ENCODE measurements at places on chromosomes 7 and 10.
A peak's percentile ranks its signal among the peaks of the same experiment; 100 is the strongest.

DNA sequence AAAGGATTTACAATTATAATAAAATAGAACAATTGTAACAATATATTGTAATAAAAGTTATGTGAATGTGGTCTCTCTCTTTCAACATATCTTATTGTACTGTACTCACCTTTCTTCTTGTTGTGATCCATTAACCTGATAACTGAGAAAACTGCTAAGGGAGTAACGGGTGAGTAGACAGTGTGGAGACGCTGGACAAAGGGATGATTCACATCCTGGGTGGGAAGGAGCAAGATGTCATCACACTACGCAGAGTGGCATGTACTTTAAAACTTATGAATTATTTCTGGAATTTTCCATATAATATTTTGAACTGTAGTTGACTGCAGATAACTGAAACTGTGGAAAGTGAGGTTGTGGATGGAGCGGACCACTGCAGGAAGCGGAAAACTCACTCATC lies 91.2 kb upstream of the PLPP4 start:
- DNase-seq, result no peak

DNA sequence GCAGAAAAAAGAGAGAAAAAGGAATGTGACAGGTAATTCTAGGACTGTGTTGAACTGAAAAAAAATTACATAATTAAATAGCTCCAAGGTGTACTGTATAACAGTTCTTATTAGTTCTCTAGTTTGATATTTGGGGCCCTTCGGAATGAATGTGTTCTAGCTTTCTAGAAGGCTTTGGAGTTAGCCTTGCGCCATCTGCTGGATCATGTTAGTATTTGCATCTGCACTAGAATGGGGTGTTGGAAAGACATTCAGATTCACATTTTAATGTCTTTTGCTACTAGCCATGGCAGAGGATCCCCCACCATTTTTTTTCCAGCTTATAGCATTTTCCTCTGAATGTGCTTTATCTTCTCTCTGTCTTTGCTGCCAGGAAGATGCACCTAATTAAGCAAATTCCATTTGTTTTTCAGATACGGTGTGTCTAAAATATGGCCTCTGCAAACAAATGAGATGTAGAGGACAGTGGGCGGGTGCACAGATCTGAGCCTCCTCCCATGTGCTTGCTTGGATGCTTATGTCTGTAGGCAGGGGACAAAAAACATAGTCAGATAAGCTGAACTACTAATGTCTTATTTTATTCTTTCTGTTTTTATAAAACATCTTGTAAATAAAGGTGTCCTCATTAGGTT lies 238.5 kb downstream of the PHF14 start:
- DNase-seq, result no peak

DNA sequence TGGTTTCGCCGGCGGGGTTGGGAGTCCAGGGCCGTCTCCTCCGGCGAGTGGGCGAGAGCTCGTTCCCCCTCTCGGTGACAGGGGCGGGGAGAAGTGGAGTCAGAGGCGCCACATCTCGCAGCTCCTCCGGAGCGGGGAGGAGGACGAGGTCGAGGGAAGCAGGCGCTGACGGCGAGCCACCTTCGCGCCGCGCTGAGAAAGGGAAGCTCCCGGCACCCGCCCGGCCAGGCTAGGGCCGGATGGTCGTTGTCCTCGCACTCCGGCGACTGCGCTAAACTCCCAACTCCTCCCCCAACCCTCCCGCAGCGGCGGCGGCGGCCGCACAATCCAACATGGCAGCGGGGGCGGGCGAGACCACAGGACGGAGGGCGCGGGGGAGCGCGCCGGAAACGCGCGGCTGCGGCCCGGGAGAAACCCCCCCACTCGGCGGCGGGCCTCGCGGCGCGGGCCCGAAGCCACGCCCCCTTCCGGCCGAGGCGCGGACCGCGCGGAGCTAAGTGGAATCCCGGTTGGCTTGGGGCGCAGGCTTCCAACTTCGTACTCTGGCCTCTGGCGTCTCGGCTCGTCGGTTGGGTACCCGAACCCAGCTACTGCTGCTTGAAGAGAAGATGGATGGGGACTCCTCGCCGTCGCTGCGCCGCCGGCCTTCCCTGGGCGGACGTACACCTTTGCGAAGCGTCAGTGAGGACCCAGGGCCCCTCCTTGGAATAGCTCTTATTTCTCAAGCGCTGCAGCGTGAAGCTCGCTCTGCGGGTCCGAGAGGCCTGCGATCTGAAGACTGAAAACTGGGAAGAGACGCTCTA lies at the start of gene WASL:
Gene WASL (minus strand): TSS at position 270 of the 803 bp plus-strand sequence. CDS start 269 bp downstream, at position 1.
- DNase-seq, result peak; percentile 90

DNA sequence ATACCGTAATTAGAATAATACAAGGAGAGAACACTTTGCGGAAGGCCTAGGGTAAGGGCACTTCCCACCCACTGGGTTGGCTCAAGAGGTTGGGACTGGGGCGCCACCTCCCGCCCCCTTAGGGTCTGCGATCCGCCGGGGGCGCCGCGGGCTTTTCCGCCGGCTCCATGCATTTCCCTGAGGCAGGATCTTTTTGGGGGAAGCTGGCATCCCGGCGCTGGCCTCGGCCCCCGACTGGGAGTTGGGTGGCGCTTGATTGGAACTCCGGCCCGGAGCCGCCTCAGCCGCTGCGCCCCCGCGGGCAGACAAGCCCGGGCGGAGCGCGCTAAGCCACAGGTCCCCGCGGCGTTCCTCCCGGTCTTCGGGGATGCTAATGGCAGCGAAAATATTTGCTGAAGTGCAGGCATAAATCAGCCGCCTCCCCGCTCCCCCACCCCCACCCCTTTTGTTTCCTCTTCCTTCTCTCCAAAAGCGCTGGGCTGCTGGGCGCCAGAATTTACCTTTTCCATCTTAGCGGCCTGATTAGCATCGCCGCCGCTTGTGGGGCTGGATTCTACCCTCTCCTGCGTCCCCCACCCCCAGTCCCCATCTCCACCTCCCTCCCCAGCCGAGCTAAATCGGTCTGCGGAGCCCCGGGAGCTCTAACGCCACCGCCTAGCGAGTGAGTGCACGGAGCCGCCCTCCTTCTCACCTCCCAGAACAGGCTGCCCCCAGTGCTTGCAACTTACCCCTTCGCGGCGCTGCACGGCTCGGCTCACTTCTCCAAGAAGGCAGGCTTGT lies 5.1 kb downstream of the UNC5B start:
- DNase-seq, result peak; percentile 50

DNA sequence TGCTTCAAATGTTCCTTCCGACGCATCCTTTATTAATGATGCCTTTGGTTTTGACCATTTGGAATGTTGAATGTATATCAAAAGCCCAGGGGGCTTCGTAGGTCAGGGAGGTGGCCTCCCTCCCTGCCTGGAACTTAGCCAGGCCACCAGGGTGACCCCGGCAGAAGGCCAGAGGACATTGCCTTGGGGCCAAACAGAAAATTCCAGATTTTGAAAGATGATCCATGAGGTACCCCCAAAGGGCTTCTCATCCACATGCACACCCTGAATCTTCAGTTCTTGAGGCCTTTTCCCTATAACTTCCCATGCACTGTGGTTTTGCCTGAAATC lies 171.7 kb downstream of the ADAM12 start:
- no peak for DNase-seq

GRCh38 chr10:59885430-59886134 lies 20.8 kb downstream of the CCDC6 start:
- DNase-seq, result no peak

GRCh38 chr10:50420196-50420595 lies 168.9 kb upstream of the ASAH2 start:
- no peak for DNase-seq

- peak; percentile 17 for DNase-seq
These were observed 76.0 kb upstream of the DNAAF5 start for GRCh38 chr7:650339-651031.

DNA sequence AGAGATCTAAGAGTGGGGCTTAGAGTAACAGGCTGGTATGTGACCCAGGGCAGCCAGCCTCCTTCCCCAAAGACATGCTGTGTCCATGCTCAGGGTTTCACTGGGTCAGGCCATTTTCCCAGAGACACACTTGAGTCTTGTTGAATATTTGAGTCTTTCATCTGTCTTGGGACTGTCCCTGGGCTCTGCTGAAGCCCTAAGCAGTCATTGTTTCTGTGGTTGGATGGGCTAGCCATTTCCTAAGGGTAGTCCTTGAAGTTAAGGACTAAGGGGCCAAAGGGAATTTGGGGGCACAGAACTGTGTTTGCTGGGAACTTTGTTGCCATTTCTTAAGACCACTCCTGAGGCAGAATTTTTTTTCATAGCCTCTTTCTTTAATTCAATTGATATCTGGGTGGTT lies 98.4 kb upstream of the SAMD8 start:
- DNase-seq, result no peak

- DNase-seq, result no peak
These were observed 106.5 kb downstream of the SMURF1 start for GRCh38 chr7:99037327-99037940.

DNA sequence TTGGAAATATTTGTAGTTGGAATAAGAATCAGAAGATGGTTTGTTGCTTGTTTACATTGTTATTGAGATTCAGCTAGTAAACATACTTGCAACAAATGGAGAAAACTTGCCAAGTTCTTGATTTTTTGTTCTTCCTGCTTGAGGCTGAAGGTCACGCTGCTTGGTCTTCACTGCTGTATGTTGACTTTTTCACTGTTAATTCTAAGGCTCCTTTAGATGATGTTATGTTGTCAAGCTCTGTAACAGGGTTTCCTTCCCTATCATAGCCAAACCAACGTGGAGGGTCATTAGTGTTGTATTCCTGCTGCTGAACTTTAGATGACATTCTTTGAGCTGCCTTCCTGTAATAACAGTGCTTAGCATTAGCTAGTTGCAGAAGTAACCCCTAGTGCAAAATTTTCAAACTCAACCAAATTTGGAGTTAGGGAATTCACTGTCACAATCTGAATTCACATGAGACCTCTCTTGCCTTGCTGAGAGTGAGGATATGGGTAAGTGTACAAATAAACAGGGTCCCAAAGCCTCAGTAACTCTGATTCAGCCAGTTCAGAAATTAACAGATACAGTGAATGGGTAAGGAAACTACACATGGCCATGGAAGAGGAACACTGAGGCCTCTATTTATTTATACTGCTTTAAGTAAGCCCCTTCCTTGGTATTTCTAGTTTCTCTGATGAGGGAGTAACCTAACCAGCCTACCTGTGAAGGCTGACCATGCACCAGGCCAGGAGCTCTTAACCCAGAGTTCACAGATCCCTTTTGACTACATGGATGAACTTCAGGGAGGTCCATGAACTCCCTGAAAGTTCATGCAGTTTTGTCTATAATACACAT lies 64.6 kb downstream of the FAM185A start:
- no peak for DNase-seq

DNA sequence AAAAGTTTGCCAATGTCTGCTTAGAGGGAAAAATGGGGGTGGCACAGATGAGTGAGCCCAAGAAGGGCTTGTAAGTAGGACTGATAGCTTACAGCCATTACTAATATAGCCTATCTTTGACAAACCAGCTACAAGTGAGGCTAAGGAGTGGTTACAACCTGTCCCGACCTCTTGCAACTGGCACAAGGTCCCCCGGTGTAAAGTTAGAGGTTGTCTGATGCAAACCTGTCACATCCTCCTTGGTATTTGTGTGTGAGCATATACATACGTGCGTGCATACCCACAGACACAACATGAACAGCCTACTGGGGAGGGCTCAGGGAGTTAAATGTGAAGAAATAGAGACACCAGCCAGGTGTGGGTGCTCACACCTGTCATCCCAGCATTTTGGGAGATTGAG lies 14.6 kb downstream of the ADAP1 start:
- no peak for DNase-seq

DNA sequence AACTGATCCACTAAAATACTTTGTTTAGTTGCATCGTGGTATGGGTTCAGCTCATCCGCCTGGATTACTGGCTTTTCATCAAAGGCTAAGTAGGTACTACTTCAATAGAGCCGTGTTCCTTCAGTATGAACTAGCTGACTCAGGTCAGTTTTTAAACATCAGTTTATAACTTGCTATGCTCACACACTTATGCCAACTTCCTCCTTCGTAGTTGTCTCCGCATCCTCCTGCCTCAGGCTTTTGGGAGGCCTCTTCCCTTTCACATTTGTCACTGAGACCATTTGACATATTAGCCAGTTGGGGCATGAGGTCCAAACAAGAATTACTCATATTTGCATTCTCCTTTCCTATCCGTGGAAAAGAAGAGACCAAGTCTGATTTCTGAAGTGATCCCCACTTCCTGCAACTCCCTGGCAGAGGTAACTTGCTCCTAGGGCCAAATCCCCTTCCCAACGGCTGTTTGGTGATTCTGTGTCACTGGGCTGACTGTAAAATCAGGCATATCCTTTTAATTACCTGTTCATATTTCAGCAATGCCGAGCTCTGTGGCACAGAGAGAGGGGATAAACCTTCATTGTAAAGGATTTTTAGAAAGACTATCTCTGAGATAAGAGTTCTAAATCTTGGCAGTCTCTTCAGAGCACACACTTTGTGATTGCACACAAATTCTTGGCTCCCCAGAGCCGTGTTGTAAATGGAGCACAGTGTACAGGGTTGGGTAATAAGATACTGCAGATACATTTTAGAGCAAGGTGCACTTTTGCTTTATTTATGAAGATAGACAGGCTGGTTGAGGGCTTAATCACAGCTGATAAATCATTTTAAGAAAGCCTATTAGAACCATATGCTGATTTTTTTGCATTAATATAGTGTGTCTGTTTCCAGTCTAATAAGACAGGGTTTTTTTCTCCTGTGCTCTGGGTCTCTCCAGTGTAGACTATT lies 108.0 kb downstream of the CREB5 start:
- DNase-seq, result no peak

- no peak for DNase-seq
These were observed 147.8 kb downstream of the SEM1 start for GRCh38 chr7:96561892-96562291.

DNA sequence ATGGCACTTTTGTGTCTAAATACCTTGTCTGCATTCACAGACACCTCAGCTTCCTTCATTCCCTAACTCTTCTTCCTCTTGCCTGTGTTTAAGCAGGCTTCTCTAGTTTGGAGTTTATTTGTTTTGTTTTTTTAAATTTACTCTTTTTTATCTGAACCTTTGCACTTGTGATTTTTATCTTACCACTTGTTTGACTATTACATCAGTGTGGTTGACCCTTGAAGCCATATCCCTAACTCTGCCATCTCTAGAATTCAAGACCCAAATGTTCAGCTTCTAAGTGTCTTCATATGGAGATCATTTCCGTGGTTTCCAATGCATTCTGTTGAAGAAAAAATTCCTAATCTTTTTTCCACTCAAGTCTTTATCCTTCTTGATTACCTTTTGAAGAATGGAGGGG lies 233.3 kb downstream of the KIAA1217 start:
- DNase-seq, result no peak

- no peak for DNase-seq
These were observed 34.2 kb upstream of the NEBL start for GRCh38 chr10:20931156-20931795.

- DNase-seq, result no peak
These were observed 4.0 kb upstream of the AQP1 start for GRCh38 chr7:30907527-30908267.

- DNase-seq, result no peak
These were observed 101.4 kb downstream of the SEMA3E start for GRCh38 chr7:83547526-83547925.

GRCh38 chr7:71739520-71740173 lies 607.7 kb downstream of the GALNT17 start:
- no peak for DNase-seq
